ENCODE measurements at places on chromosomes 3 and 15.

DNA sequence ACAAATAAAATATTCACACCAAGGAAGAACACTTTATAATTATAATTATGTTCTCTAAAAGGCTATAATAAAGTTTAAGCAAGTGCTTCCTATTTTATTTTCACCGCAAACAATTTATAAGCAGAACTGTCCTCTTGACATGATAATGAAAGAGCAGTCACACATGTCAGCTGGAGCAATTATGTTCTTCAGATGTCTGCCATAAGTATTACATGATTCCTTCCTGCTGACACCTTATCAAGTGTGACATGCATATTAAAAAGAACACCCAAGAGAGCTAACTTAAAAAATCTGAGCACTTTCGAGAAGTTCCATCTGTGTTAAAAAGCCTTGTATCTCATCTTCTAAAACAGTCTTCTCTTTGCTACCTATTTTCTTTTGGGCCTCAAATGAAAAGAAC, 249.5 kb downstream of the SQOR start:
- DNase-seq = no peak

GRCh38 chr3:169308654-169309250, 354.8 kb downstream of the MECOM start:
- DNase-seq = no peak

GRCh38 chr15:94509259-94509658, 277.9 kb downstream of the MCTP2 start:
- DNase-seq = no peak

- DNase-seq = no peak
These were observed 169.8 kb upstream of the ROBO1 start for GRCh38 chr3:79937567-79937966.

GRCh38 chr15:101841656-101842055, 29.7 kb downstream of the OR4F15 start:
- DNase-seq = no peak

GRCh38 chr15:96693990-96694517, 363.6 kb downstream of the NR2F2 start:
- no peak for DNase-seq

DNA sequence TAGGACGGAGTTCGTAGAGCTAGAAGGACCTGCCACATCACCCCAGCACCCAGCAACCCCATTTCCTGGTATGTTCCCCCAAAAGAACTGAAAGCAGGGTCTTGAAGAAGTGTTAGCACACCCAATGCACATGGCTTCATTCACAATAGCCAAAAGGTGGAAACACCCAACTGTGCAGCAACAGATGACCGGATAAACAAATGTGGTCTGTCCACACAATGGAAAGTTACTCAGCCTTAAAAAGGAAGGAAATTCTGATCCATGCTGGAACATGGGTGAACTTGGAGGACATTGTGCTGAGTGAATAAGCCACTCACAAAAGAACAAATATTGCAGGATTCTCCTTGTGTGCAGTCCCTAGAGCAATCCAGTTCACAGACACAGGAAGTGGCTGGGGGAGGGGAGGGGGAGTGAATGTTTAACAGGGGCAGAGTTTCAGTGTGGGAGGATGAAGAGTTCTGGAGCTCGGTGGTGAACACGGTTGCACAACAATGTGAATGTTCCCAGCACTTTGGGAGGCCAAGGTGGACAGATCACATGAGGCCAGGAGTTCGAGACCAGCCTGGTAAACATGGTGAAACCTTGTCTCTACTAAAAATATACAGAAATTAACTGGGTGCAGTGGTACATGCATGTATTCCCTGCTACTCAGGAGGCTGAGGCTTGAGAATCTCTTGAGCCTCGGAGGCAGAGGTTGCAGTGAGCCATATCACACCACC, 157.5 kb downstream of the NUP210 start:
- no peak for DNase-seq

DNA sequence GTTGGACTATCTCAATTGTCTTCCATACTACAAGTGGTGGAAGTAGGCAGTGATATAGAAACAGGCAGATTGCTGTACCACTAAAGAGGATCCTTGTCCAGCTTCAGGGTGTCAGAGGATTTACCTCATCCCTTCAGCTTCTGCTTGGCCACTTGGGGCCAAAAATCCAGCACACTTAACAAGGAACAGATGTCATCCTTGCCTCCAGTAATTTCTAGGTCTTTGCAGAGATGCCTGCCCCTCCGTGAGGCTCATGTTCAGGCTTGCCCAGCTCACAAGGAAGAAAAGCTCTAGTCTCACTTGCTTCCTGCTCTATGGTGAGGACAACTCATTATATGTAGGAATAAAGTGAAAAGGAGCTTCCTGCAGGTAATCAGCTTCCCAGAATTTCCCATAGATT, 510.3 kb downstream of the EPHA3 start:
- no peak for DNase-seq

- DNase-seq = no peak
These were observed at the start of gene CD96 for GRCh38 chr3:111541911-111542483. TSS of gene CD96 (plus strand) at chr3:111542197. CDS start at chr3:111542249, 52 bp downstream.

DNA sequence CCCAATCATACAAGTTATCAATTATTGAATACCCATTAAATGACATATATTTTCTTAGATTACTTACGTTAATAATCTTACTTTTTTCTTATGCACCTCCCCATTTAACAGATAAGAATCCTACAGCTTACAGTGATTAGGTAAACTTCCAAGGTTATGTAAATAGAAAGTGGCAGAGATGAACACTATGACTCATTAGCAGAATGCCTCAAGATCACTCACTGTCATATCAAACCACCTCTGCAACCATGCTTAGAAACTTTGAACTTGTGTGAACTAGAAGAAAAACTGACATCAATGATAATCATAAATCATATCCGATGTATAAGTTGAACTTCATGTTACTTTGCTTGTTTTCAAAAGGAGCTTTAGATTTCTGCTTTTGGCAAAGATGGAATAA, 911.6 kb upstream of the ARPP21 start:
- DNase-seq = no peak

DNA sequence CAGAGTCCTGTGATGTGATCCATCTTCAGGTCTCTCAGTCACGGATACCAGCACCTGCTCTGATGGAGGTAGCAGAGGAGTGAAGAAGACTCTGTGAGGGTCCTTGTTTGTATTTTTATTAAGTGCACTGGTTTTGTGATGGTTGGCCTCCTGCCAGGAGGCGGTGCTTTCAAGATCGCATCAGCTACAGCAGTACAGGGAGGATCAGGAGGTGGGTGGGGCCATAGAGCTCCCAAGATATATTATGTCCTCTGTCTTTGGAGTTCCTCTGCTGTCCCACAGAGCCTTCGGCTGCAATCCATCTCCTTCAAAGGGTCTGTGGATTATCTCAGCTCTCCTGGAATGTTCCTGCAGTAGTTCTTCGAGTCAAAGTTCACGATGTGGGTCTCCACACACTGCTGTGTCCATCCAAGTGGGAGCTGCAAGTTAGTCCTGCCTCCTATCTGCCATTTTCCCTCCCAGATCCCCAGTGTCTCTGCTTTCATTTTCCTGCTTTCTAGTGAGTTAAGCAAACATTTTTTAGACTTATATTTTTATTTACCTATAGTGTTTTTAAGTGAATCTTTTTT, 54.7 kb downstream of the TM2D3 start:
- no peak for DNase-seq

GRCh38 chr3:115961380-115961779, 338.1 kb downstream of the GAP43 start:
- DNase-seq = no peak

- no peak for DNase-seq
These were observed 12.4 kb downstream of the WDR5B start for GRCh38 chr3:122403489-122403888.

GRCh38 chr15:76340803-76341365, 4.3 kb downstream of the ISL2 start:
- DNase-seq = no peak

- DNase-seq = no peak
These were observed 20.0 kb downstream of the MYO1E start for GRCh38 chr15:59352683-59353082.

GRCh38 chr3:120753810-120754209, 11.3 kb downstream of the GTF2E1 start:
- DNase-seq = no peak
